GM10248 (cell line): ENCODE measurements at places on chromosomes 11 and 22.

DNA sequence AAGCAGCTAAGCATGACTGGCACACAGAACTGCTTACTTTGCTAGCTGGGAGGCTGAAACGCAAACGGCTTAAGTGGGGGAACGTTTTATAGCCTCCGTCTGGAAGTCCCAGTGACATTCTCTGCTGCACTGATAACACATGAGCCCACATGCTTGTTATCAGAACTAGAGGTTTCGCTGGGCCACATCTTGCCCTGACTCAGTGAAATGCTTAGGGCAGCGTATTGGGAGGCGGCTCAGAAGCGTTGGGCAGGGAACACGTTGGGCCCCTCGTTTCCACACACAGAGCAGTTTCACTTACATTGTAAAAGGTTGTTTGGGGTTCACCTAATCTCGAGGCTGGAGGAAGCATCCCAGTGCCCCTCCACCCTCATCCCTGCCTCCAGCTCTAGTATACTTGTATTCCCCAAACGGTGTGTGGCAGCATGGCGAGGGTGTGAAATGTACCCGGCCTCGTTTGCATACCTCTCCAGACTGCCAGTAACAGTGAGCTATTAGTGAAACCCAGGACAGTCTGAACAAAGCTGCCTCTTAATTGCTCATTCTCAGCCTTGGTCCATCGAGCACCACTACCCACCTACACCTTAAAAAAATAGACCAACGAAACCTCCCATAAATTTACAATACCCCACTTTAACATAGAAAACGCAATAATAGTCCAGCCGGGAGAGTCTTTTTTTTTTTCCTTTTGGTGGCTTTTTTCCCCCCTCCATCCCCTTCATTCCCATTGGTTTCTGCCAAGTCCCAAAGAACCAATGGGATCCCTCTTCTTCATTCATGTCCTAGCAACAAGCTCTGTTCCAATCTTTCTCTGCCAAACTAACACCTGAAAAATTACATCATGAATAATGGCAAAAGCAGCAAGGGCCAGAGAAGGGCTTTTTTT is 218.8 kb upstream of the SORL1-AS1 start:
- no peak for DNase-seq

DNA sequence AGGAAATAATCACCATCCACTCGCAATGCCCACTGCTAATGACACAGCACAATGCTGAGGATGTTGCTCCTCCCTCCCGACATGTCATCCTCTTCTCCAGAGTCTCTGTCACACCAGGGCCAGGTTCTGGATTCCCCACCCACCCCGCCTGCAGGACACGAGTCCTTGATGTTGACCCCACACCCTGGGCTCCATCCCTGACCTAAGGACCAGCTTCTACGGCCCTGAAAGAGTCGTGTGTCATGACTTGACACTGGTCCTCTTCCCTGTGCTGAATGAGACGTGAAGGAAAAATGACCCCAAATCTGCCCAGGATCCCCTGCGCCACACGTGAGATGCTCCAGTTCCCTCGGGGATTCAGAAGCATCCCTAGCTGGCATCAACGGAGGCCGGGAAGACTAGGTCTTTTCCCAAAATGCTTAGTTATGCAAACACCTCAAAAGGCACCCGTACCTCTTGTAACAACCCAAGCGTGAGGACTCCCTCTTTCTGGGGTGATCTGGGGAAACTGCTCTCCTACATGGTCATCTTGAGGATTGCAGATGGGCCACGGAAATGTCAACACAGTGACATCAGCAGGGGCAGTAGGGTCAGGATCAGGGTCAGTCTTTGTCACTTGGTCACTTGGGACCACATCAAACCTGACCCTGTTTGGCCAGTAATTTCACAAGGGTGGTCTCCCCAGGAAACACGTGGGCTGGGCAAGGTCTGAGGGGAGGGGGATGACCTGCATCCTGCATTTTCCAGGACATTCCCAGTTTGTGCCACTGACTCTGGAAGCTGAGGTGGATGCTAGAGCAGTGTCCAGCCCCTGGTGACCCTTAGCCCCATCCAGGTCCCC is 42.0 kb downstream of the IGLL5 start:
- no peak for DNase-seq

DNA sequence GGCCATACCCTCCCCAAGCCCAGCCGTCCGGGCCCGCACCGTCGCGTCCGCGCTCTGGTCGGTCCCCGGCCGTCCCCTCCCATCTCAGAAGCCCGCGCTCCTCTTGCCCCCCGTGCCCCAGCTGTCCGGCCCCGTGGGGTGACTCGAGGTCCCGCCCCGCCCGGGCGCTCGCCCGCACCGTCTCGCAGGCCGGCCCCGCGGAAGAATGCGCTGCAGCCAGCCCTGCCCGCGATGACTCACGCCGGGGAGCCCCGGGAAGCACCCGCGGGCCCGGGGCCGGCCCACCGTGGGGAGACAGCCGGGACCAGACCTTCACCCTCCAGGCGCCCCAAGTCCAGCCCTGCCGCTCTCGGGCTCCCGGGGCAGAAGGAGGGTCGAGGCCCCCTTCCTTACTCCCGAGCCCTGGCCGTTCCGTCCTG is 320 bp upstream of the PHLDA2 start:
- DNase-seq = peak; percentile 73

- DNase-seq = peak; percentile 90
Measured at GRCh38 chr11:72642884-72643522, 31.2 kb downstream of the PDE2A start.

DNA sequence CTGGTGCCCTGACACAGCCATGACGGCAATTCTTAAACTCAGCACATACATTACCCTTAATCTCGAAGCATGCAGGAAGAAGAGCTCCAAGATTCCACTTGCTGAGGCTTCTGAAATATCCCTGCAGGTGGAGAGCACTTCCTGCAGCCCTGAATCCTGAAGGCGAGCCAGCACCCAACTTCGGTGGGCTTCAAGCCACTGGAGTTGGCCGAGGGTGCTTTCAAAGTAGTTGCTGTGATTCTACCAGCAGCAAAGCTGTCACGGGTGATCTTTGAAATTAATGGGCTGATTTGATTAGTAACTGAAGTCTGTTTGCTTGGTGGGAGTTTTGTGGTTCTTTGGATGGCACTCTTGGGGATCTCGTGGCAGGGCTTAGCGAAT is 9.0 kb upstream of the FTH1 start:
- no peak for DNase-seq

DNA sequence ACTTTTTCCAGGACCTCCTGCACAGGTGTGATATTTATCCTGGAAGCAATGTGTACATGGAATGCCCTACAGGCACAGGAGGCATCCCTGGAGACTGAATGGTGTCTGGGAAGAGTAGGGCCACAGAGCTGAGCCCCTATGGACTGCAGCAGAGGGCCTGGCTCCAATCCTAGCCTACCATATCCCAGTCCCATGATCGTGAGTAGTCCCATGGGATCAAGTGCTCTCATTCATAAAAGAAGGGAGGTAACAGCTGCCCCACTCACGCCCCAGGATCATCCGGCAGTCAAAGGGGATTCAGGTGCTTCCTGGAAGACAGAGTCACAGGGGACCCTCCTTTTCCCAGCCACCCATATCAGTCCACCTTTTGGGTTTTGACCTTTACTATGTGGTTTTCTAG is 24.0 kb downstream of the ANKK1 start:
- DNase-seq = no peak

DNA sequence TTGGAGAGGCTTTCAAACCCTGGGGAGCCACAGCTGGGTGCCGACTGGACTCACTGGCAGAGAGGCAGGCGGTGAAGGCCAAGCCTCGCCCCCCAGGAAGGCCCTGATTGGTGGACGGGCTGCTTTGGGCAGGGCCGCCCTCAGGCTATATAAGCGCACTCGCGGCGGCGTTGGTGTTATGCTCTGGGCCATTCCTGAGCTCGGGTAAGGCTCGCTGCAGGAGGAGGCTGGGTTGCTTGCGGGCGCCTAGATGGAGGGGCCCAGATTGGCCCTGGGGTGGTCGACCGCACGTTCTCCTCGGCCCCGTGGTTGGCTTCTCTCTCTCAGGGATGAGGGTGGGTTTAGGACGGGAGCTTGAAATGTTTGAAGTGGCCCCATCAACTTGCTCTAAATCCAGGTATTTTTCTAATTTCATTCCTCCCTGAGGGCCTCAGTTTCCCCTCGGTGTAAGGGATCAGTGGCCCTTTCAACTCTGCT is at the start of gene SPDYC:
Gene SPDYC, plus strand, starts transcription at position 176 of the 477 bp plus-strand sequence. CDS start 1,125 bp downstream, outside the sequence.
- DNase-seq = no peak
